Chondrocyte (in vitro differentiated cells): ENCODE measurements at places on chromosomes 1 and 21. TPM values are rescaled to one million over a fixed set of nuclear protein-coding genes. Genes with fewer than 3 reads are reported as not detected.

- H3K4me1 ChIP-seq: no peaks in the 10 kb centered on the region
- no peak for DNase-seq
- peaks cover 25% of the 10 kb centered on the region for H3K36me3 ChIP-seq
- H3K27ac ChIP-seq: no peak overlapping the region
- H3K27me3 ChIP-seq: no peaks in the 10 kb centered on the region
- no peak overlapping the region for H3K4me3 ChIP-seq
Observed at GRCh38 chr1:178457651-178458050, 39.1 kb downstream of the CLEC20A start.

The ARTN gene
- 0.50 to 1.6 TPM (median 0.69 TPM) in 3 replicates for total RNA-seq

DNA sequence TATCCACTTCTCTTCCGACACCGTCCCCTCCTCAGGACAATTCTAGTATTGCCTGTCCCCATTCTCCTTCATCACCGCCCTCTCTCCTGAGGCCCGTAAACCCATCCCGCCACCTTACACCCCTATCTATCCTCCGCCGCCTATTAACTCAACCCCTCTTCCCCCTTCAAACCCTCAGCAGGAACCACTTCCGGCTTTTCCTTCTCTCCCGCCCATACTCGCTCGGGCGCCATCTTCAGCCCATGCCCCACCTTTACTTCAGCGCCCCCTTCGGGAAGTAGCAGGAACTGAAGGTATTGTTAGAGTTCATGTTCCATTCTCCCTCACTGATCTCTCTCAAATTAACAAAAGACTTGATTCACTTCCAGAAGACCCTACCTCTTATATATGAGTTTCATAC, 31.6 kb downstream of the VN1R5 start:
- no peaks in the 10 kb centered on the region for H3K4me1 ChIP-seq
- no peak overlapping the region for H3K4me3 ChIP-seq
- no peak for DNase-seq

The DDR2 gene
- 103 to 182 TPM (median 172 TPM) in 3 replicates for total RNA-seq

GRCh38 chr1:25634066-25634465, 17.5 kb downstream of the MAN1C1 start:
- no peak overlapping the region for H3K4me3 ChIP-seq
- no peaks in the 10 kb centered on the region for H3K27me3 ChIP-seq
- no peak overlapping the region for H3K27ac ChIP-seq
- peaks cover 18% of the 10 kb centered on the region for H3K36me3 ChIP-seq
- peaks cover 14% of the 10 kb centered on the region for H3K4me1 ChIP-seq

DNA sequence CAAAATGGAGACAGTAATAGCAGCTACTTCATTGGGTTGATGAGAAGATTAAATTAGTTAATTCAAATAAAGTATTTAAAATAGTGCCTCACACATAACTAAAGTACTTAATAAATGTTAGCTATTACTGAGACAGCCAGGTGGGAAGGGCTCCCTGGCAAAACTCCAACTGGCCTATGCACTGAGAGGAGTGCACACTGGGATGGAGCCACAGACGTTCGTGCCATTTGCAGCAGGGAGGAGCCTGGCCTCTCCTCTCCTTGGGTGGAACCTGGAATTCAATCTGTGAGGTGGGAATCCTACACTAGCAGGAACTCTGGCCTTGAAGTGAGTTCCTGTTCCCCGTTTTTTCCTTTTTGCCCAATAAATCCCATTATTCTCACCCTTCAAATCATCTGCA, 28.1 kb downstream of the SLC5A9 start:
- no peak overlapping the region for H3K27ac ChIP-seq
- peaks cover 12% of the 10 kb centered on the region for H3K27me3 ChIP-seq
- H3K4me1 ChIP-seq: no peaks in the 10 kb centered on the region
- H3K4me3 ChIP-seq: no peak overlapping the region

GRCh38 chr1:1910651-1911331, 4.3 kb upstream of the CALML6 start:
- H3K27ac ChIP-seq: no peak overlapping the region
- peak overlapping the region; percentile 77 for H3K4me3 ChIP-seq
- H3K27me3 ChIP-seq: no peaks in the 10 kb centered on the region
- no peaks in the 10 kb centered on the region for H3K36me3 ChIP-seq
- no peak for DNase-seq
- peaks cover 29% of the 10 kb centered on the region for H3K4me1 ChIP-seq

GRCh38 chr1:58456470-58456869, 90.1 kb downstream of the OMA1 start:
- H3K27me3 ChIP-seq: peaks cover 12% of the 10 kb centered on the region
- no peak overlapping the region for H3K27ac ChIP-seq
- peaks cover 8% of the 10 kb centered on the region for H3K4me1 ChIP-seq
- H3K4me3 ChIP-seq: no peak overlapping the region

DNA sequence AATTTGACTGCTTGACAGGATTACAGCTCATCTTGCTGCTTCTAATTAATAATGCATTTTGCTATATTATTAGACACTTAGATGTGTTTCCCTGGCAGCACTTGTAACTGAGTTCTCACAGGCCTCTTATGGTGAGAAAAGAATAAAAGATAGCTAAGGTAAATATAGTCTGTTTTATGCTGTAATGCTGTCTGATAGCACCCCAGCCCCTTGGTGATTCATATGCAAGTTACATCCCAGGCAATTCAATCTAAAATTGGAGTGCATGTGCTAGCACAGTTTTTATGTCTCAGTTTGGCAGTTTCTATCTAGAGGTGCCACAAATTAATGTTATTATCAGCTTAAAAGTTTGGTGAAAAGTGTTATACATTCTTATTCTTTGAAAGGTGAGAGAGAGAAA, 42.2 kb downstream of the RGS13 start:
- no peak for DNase-seq
- no peak overlapping the region for H3K4me3 ChIP-seq
- H3K27me3 ChIP-seq: peaks cover 3% of the 10 kb centered on the region
- H3K36me3 ChIP-seq: no peaks in the 10 kb centered on the region

- no peaks in the 10 kb centered on the region for H3K27me3 ChIP-seq
- H3K4me1 ChIP-seq: peaks cover 23% of the 10 kb centered on the region
- H3K4me3 ChIP-seq: peak overlapping the region; percentile 96
- peaks cover 7% of the 10 kb centered on the region for H3K36me3 ChIP-seq
- no peak for DNase-seq
Observed at GRCh38 chr1:37858931-37859506, 373 bp downstream of the MTF1 start.

The C1QC gene
- not detected in 3 replicates for total RNA-seq

The NOS1AP gene
- 4.5 to 6.2 TPM (median 5.1 TPM) in 3 replicates for total RNA-seq

DNA sequence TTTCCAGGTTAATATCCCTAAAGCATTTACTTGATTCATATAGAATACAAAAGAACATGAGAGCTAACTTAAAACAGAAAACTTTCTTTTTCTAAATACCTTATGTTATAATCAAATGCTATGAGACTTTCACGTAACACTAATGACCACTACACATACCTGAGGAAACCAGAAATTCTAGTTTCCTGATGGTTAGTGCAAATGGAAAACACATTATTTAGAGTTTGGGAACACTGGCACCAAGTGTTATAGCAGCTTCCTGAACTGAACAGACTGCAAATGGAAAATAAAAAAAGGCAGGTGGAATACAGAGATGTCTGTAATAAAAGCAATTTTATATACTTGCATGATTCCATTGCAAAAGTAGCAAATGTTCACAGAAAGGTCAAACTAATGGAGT, 15.5 kb downstream of the PAXBP1 start:
- H3K36me3 ChIP-seq: peaks cover 37% of the 10 kb centered on the region
- H3K27ac ChIP-seq: no peak overlapping the region
- no peak for DNase-seq
- H3K4me3 ChIP-seq: no peak overlapping the region
- H3K27me3 ChIP-seq: no peaks in the 10 kb centered on the region

DNA sequence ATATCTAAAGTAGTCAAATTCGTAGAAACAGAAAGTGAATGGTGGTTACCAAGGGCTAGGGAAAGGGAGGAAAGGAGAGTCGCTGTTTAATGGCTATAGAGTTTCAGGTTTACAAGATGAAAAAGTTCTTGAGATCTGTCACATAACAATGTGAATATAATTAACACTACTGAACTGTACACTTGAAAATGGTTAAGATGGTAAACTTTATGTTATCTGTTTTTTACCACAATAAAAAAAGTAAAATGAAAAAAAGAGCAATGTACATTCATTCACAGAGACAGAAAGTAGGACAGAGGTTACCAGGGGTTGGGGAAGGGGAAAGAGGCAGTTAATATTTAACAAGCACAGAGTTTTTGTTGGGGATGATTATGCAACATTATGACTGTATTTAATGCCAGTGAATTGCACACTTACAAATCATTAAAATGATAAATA, 53.3 kb upstream of the SEC16B start:
- no peaks in the 10 kb centered on the region for H3K27me3 ChIP-seq
- H3K36me3 ChIP-seq: peaks cover 2% of the 10 kb centered on the region
- no peak overlapping the region for H3K27ac ChIP-seq
- no peak overlapping the region for H3K4me3 ChIP-seq

DNA sequence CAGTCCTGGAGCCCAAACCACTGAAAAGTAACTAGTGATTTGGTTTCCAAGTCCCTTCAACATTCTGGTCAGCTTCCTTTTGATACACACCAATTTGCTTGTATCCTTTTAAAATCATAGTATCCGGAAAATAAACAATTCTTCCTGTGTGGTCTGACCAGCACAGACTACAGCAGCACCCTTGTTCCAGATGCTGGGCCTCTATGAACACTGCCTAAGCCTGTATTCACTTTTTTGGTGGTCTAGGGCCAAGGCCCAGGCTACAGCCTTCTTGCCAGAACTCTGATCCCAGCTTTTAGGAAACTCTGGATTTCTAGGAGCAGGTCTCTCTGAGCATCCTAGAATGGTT, 801 bp upstream of the DDAH1 start:
- H3K27ac ChIP-seq: peak overlapping the region; percentile 88
- peaks cover 5% of the 10 kb centered on the region for H3K36me3 ChIP-seq
- no peak for DNase-seq
- H3K4me1 ChIP-seq: peaks cover 58% of the 10 kb centered on the region

DNA sequence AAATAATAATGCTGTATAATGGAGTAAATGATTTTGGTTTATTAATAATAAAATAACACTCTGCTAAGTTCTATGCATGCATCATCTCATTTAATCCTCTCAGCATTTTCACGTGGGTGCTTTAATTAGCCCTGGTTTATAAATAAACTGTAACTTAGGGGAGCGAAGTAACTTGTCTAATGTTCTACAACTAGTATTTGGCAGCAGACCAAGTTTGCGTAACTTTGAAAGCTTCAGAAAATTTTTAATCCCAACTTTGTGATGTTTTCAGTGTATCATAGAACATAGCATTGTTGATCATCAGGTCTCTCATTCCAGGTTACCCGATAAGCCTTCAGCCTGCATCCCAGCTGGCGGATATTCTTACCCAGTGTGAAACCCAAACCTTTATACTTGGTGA, 322.4 kb upstream of the SGIP1 start:
- H3K27ac ChIP-seq: no peak overlapping the region
- no peak for DNase-seq
- no peaks in the 10 kb centered on the region for H3K27me3 ChIP-seq
- H3K4me3 ChIP-seq: no peak overlapping the region
- H3K36me3 ChIP-seq: no peaks in the 10 kb centered on the region

GRCh38 chr21:15250384-15250783, 185.6 kb upstream of the NRIP1 start:
- H3K27me3 ChIP-seq: no peaks in the 10 kb centered on the region
- H3K4me3 ChIP-seq: no peak overlapping the region
- H3K27ac ChIP-seq: no peak overlapping the region

The KCNT2 gene
- total RNA-seq: 11.9 to 15.9 TPM (median 13.4 TPM) in 3 replicates

The PGLYRP4 gene
- total RNA-seq: not detected in 3 replicates

- peaks cover 12% of the 10 kb centered on the region for H3K4me1 ChIP-seq
- H3K27me3 ChIP-seq: peaks cover 4% of the 10 kb centered on the region
- DNase-seq: peak; percentile 81
- H3K27ac ChIP-seq: no peak overlapping the region
Observed at GRCh38 chr1:201361652-201362504, 15.6 kb downstream of the TNNT2 start.

- H3K4me1 ChIP-seq: peaks cover 27% of the 10 kb centered on the region
- peak overlapping the region; percentile 69 for H3K27ac ChIP-seq
- H3K36me3 ChIP-seq: no peaks in the 10 kb centered on the region
- DNase-seq: no peak
Observed at GRCh38 chr1:157968508-157968907, 24.9 kb upstream of the KIRREL1 start.

GRCh38 chr1:234940841-234941240, 187.8 kb downstream of the TOMM20 start:
- no peaks in the 10 kb centered on the region for H3K36me3 ChIP-seq
- H3K27me3 ChIP-seq: no peaks in the 10 kb centered on the region
- no peak overlapping the region for H3K4me3 ChIP-seq
- H3K27ac ChIP-seq: no peak overlapping the region
- no peak for DNase-seq

DNA sequence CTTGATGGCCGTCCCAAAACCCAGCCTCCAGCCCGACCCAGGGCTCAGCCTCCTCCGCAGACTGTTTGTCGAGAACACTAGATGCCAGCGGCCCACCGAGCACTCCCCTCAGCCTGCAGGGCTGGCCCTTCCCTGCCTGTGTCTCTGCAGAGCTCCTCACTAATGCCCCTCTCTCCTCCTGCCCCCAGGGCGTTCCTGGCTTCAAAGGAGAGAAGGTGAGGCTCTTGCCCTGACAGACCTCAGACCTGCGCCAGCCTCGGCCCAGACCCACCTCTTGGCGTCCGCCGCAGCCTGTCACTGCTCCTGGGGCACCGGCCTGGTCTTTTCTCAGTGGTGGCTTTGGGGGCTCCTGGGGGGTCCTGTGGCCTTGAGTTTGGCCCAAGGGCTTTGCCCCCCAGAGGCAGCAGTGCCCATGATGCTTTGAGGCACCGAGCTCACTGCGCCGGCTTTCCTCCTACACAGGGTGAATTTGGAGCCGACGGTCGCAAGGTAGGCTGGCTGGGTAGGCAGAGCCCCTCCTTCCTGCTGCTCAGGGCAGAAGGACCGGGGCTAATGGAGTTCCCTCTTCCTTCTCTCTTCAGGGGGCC, 18.4 kb downstream of the COL6A2 start:
- H3K4me1 ChIP-seq: peaks cover 5% of the 10 kb centered on the region
- peaks cover 27% of the 10 kb centered on the region for H3K36me3 ChIP-seq
- DNase-seq: peak; percentile 80

DNA sequence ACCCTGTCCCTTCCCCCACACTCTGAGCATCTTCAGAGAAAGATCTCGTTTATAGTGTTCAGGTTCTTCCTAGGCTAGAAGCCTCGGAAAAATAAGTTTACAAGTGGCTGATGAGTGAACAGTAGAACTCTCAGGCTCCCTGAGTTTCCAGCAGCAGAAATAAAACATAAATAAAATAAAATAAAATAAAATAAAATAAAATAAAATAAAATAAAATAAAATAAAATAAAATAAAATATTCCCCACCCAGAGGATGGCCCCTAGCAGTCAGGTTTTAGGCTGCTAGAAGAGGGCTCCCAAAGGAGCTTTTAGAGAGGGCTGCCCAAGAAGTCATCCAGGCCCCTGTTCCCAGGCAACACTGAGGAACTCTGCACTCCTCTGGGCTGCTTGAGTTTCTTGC, 55.1 kb downstream of the KCNC4 start:
- no peak for DNase-seq
- no peaks in the 10 kb centered on the region for H3K36me3 ChIP-seq
- H3K4me1 ChIP-seq: no peaks in the 10 kb centered on the region
- H3K27me3 ChIP-seq: peaks cover 33% of the 10 kb centered on the region
- H3K4me3 ChIP-seq: no peak overlapping the region
- H3K27ac ChIP-seq: no peak overlapping the region

The FOXJ3 gene
- 26.3 to 30.9 TPM (median 29.2 TPM) in 3 replicates for total RNA-seq

The CHI3L1 gene
- total RNA-seq: not detected in 3 replicates

The PPP2R5A gene
- total RNA-seq: 12.2 to 16.9 TPM (median 16.8 TPM) in 3 replicates
